ENCODE measurements at places on chromosomes 3 and 15. TPM values are rescaled to one million over a fixed set of nuclear protein-coding genes. Genes with fewer than 3 reads are reported as not detected.
A peak's percentile ranks its signal among the peaks of the same experiment; 100 is the strongest.

SLC28A2 gene
- total RNA-seq, result not detected

MAP6D1 gene
- 0.55 TPM for total RNA-seq

- DNase-seq, result peak; percentile 59
Measured at GRCh38 chr3:129548104-129548965, 5.4 kb downstream of the H1-8 start.

GRCh38 chr15:71337197-71337845 lies 222.1 kb downstream of the THSD4 start:
- no peak for DNase-seq

- no peak for DNase-seq
Measured at GRCh38 chr15:48458876-48459275, 127.6 kb downstream of the DUT start.

DNA sequence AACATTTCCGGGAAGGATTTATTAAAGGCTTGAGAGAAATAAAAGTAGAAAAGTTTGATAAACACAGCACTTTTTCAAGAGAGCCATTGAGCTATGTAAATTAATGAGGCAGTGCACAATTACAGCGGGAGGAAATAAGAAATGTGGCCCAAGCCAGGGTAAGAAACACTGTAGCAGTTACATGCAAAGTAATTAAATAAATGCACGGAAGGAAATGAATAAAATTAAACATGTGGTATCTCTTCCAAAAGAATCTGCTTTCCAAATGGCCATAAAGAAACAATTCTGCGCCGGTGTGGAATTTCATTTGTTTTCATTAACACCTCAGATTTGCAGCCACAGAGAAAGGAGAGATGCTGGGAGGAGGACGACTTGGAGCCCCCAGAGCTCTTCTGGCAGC lies 35.3 kb downstream of the ZPLD1 start:
- DNase-seq, result no peak

GRCh38 chr15:45373976-45374375 lies 4.4 kb downstream of the GATM start:
- DNase-seq, result no peak
